Stimulated activated CD8-positive, alpha-beta memory T cell treated with anti-CD3 and anti-CD28 coated beads, Interleukin-4, amount 100 ng/mL, for 4 hours (primary cell): ENCODE measurements at places on chromosomes 7 and 10.

DNA sequence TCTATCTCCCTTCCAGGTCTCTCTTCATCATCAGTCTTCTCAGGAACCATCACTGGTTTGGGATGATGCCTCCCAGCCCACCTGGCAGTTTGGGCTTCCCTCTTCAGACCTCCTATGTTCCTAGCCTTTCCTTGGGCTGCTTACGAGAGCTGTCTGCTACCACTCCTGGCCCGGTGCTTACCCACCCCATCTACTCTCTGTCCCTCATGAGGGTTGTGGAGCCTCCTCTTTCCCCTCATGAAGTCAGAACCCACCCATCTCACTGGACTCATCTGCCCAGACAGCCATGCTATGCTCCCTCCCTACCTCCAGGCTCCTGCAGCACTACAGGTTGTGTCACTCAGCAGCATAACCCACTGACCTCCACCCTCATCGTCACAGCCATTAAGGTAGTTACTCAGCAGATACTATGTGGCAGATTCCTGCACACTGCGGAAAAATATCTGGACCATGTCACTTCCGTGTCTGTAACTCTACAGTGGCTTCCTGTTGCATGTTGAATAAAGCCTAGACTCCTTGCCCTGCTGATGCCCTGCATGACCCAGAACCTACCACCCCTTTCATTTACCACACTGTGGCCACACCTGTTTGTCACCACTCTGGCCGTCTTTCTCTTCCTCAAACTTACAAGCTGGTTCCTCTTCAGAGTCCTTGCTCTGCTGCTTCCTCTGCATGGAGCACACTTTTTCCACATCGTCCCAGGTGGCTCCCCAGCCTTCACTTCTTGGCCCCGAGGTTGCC is 2.0 kb downstream of the DBNL start:
- DNase-seq: no peak

- no peak for DNase-seq
These were observed 65.9 kb downstream of the RBM20 start for GRCh38 chr10:110709964-110710587.

- no peak for DNase-seq
These were observed 3.8 kb upstream of the NKX6-2 start for GRCh38 chr10:132789659-132790148.

- DNase-seq: no peak
These were observed 43.4 kb downstream of the GRK5 start for GRCh38 chr10:119250641-119251314.
